ENCODE measurements at places on chromosomes 16 and 17. TPM values are rescaled to one million over a fixed set of nuclear protein-coding genes. Genes with fewer than 3 reads are reported as not detected.
A peak's percentile ranks its signal among the peaks of the same experiment; 100 is the strongest.

- no peak for DNase-seq
Observed at GRCh38 chr16:87490096-87490798, 2.6 kb downstream of the ZCCHC14 start.

- no peak for DNase-seq
Observed at GRCh38 chr17:33603789-33604188, 310.7 kb upstream of the ASIC2 start.

The C16orf46 gene
- total RNA-seq, result 5.6 TPM

The CLEC19A gene
- total RNA-seq, result not detected

DNA sequence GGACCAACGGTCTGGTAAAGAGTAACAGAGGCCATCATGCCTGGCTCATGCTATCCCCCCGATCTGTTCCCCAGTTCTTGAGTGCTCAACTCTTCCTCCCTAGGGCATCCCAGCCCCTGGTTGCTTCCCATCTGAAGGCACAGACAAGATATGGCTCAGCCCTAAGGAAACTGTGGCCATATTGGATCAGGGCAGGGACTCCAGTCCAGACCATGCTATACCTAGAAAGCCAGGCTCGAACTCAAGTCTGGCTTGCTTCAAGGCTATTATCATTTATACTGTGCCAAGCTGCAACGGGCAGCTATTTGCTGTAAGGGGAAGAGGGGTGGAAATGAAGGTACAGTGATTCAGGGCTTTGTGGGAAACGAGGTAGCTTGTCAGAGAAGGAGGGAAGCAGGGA is 2.8 kb downstream of the UBTF start:
- no peak for DNase-seq

The KRTAP17-1 gene
- not detected for total RNA-seq

DNA sequence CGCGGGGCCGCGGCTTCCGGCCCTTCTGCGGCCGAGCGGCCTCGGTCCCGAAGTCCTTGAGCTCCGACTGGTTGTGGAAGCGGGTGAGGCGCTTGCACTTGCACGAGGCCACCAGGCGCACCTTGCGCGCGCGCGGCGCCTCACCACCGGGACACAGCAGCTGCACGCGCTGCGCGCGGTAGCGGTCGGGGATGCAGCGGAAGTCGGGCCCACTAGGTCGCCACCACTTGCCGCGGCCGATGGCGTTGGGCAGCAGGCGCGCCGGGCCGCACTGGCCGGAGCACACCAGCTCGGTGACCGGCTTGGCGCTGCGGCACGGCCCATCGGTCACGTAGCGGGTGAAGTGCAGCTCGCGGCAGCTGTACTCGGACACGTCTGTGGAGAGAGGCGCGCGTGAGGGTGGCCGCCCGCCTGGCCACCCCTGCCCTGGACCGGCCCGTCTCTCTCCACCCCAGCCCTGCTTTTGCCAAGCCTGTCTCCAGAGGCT is 3.2 kb downstream of the SOST start:
- DNase-seq, result no peak

The SHISA6 gene
- 0.32 TPM for total RNA-seq

GRCh38 chr17:66836063-66837005 is 1.4 kb downstream of the CACNG5 start:
- DNase-seq, result no peak

- no peak for DNase-seq
Observed at GRCh38 chr16:57838161-57838560, 35.9 kb upstream of the KIFC3 start.

GRCh38 chr17:76239538-76240274 is 587 bp downstream of the RNF157 start:
- DNase-seq, result no peak

DNA sequence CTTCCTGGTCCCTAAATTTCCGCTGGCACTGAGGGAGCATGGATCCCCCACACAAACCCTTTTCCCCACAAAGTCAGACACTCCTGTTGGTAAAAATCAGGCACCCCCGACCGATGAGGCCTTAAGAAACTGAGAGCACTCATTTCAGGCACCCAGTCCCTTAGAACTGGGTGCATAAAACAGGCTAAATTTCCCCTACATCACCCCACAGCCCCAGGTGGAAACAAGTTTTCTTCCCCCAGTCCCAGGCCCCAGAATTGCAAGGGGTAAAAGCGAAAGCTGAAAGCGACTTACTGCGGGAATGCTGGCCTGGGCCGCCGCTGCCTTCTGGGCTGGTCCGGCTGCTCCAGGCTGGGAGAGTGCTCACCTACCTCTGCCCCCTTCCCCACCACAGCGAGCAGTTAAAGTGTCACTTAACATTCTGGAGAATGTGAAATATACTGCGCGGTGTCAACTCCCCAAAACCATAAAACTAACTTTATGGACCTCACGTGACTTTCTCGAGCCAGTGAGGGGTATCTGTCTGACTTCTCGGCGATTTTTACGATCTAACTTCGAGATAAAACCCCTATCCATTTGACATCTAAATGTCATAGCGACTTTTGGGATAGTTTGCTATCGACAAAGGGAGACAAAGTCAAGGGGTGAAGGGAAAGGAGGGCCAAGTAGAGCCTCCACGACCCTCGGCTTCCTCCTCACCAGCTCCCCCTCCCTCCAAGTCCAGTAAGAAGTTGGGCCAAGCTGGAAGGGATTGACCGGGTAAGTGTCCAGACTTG is at the start of gene HOXB3:
TSS of gene HOXB3 (minus strand) at position 411 of the 776 bp plus-strand sequence. CDS start 37,767 bp downstream, outside the sequence.
- DNase-seq, result no peak

The MEFV gene
- 0.40 TPM for total RNA-seq

GRCh38 chr17:67427424-67427823 is 50.3 kb downstream of the PITPNC1 start:
- no peak for DNase-seq

The EVPLL gene
- total RNA-seq, result 1.1 TPM

The CKLF gene
- 41.9 TPM for total RNA-seq

DNA sequence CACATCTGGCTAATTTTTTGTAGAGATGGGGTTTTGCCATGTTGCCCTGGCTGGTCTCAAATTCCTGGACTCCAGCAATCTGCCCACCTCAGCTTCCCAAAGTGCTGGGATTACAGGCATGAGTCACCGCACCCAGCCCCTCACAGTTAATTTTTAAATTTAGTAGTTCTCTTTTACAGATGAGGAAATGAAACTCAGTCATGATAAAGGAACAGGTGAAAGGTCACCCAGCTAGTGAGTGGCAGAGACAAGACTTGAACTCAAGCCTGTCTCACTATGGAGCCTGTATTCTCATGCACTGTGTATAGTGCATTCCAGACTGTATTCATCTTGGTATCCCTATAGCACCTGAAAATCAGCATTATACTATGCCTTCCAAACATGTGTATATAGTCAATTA is 77.1 kb upstream of the WSB1 start:
- DNase-seq, result no peak

DNA sequence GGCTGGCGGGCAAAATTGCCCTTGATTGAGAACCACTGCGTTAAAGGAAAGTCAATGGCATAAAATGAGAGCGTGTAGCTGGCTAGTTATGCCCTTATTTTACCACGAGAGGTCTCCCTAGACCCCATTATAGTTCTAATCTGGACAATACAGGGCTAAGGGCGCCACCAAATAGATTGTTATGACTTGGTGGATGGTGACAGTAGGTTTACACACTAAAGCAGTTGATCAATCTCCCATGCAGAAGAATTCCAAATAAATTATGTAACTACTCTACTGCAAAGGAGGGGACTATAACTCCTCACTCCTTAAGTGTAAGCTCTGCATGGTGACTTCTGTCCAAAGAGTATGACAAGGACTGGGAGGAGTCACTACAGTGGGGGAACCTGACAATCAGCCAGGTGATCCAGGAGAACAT is 20.4 kb upstream of the YPEL2 start:
- peak; percentile 32 for DNase-seq

DNA sequence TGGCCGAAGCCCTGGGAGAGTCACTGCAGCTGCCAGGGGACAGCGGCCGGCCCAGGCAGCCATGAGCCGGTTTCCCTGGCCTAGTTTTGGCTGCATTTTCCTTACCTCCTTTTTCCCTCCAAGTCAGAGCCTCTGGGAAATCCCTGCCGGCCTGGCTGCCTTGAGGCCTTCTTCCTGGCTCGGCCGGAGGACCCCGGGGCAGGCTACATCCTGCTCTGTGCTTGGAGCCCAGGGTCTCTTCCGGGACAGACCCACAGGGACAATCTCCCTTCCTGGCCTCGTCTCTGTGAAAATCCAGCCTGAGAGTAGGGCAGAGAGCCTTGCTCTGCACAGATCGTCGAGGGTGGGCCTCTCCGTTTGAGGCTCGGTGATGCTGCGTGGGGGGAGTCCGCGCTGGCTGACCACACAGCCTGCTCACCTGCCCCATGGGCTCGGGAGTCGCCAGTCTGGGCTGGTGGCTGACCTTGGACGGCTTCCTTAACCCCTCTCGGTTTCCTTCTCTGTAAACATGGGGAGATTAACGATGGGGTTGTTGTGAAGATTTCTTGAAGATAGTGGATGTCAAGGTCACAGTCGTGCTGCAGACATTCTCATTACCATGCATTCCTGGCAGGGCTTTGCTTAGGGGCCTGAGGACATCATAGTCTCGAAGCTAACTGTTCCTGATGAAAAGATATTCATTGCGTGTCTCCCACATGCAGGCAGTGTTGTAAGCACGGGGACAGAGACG is 34.8 kb upstream of the CIBAR2 start:
- DNase-seq, result no peak

GRCh38 chr17:65797809-65798208 is 236.4 kb upstream of the AXIN2 start:
- DNase-seq, result no peak

The FBXW10B gene
- total RNA-seq, result not detected

- peak; percentile 77 for DNase-seq
Observed at GRCh38 chr17:42779936-42780850, at the start of gene WNK4. TSS of gene WNK4 (plus strand) at chr17:42780610. CDS start at chr17:42780699, 89 bp downstream.

The CCDC40 gene
- 2.8 TPM for total RNA-seq

DNA sequence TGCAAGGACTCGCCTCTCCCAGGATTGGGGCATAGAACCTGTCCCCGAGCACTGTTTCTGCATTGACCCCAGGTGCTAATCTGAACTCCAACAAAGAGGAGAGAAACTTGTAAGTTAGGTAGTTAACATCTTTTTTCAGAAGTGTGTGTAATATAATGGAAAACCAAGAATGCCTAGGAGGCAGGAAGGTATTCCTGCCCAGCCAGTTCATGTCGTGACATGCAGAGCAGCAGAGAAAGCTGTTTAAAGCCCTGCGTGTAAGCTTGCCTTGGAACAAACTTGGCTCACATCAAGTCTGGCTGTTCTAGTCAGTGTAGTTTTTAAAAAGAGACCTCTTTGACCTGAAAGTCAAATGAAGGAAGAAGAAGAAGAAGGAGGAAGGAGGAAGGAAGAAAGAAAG is 2.1 kb upstream of the GNA13 start:
- no peak for DNase-seq

- no peak for DNase-seq
Observed at GRCh38 chr16:71966932-71967331, 33.3 kb downstream of the PKD1L3 start.

GRCh38 chr16:694863-695354 is 4.7 kb upstream of the WDR24 start:
- DNase-seq, result no peak

The TBC1D3E gene
- not detected for total RNA-seq

DNA sequence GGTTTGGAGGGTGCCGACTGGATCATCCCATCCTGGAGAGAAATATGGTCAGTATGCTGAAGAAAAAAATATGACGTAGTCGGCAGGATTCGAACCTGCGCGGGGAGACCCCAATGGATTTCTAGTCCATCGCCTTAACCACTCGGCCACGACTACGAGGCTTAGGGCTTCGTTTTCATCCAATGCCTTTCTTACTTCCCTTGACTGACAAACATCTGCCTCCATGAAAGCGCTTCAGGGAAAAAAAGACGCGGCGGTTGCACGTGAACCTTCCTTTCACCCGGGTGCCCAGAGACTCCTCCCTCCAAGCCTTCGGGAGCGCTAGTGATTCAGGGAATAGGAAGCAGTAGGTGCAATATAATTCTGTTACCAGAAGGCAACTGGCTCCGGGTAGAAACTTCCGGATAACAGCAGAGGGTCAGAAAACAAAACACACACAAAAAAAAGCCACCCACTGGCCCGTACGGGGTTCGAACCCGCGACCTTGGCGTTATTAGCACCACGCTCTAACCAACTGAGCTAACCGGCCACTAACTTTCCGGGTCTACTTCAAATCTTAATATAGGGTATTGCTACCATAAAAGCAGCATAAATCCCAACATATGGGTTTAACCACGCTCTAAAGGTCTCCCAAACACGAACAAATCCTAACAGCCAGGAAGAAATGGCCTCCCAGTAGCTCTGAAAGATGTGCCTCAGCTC is 16.3 kb upstream of the AURKB start:
- DNase-seq, result peak; percentile 81

- DNase-seq, result no peak
Observed at GRCh38 chr16:57009643-57010170, 20.4 kb downstream of the NLRC5 start.

DNA sequence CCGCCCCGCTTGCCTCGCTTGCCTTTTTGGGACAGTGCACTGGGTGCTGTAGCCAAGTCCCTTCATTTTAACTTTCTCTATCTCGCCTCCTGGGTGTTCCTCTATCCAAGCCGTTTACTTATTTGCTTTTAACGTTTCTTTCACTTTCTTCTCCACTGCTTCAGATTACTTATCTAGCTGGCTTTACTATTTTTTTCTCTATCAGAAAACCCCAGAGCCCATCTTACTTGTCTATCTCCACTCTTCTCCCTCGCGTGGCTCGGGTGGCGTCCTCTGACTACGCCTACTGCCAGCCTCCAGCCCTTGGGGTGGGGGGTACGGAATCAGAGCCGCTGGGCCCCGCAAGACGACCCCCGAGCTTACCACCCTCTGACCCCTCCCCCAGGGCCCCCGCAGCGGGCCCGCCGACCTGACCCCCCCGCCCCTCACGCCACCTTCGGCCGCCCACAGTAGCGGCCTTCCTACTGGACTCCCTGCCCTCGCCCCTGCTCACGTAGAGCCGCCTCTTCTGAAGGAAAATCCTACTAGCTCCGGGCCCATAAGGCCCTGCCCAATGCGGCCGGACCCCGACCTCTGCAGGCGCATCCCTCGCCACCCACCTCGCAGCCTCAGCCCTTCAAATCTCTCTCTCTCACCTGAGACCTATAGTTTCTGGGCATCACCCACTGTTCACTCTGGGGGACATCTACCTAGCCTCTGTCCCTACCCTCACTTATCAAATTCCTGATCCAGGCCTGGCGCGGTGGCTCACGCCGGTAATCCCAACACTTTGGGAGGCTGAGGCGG is 1.0 kb upstream of the SLC12A4 start:
- DNase-seq, result no peak

Measured in transverse colon (tissue), 4 donors.